ENCODE measurements at places on chromosomes 13 and 19. TPM values are rescaled to one million over a fixed set of nuclear protein-coding genes. Genes with fewer than 3 reads are reported as not detected.

Gene NEK5
- total RNA-seq: 0.08 TPM

Gene ZNF835
- not detected for total RNA-seq

Gene ZNF582
- 1.4 TPM for total RNA-seq

Gene SOX1
- total RNA-seq: not detected

Gene ZNF724
- total RNA-seq: 0.68 TPM

Gene ZNF699
- total RNA-seq: 1.6 TPM

Gene TMIGD2
- total RNA-seq: not detected

Gene LYL1
- 1.0 TPM for total RNA-seq

Gene LILRA1
- total RNA-seq: not detected

Gene BAX
- 293 TPM for total RNA-seq

Gene SIX5
- total RNA-seq: 33.5 TPM

Gene KLHL1
- total RNA-seq: not detected

Gene ALOX5AP
- total RNA-seq: 3.7 TPM

Gene CYSLTR2
- not detected for total RNA-seq

Gene TMPRSS9
- not detected for total RNA-seq

Gene PET100
- 64.0 TPM for total RNA-seq

Gene SHISA7
- 0.02 TPM for total RNA-seq

Gene CEACAM4
- not detected for total RNA-seq

Gene GPR18
- total RNA-seq: not detected

Gene CACNA1A
- total RNA-seq: 0.07 TPM

Gene CNFN
- total RNA-seq: 51.3 TPM

Gene PSENEN
- total RNA-seq: 335 TPM

Gene ZNF284
- total RNA-seq: 0.39 TPM

Gene SIGLEC11
- not detected for total RNA-seq

Gene MAST3
- total RNA-seq: 2.3 TPM

Gene UBE2L5
- total RNA-seq: not detected

Gene DPY19L3
- 11.1 TPM for total RNA-seq

Gene FAM174C
- total RNA-seq: 81.6 TPM

Gene ZNF700
- total RNA-seq: 0.28 TPM

Gene SLC46A3
- total RNA-seq: 1.7 TPM

Gene MUC16
- total RNA-seq: 0.07 TPM

Gene ENOX1
- total RNA-seq: 0.74 TPM

Gene CYP4F8
- total RNA-seq: not detected

Gene KIR2DL3
- not detected for total RNA-seq

Gene PNMA8C
- total RNA-seq: not detected

Gene NR2F6
- total RNA-seq: 28.0 TPM

Gene RASAL3
- total RNA-seq: not detected

Gene TNFSF9
- total RNA-seq: 6.3 TPM

Gene GGN
- total RNA-seq: 0.22 TPM

Gene KLK4
- 0.08 TPM for total RNA-seq

Gene OSCAR
- total RNA-seq: 0.36 TPM

Gene USHBP1
- not detected for total RNA-seq

Gene VMAC
- 0.50 TPM for total RNA-seq

Gene GPC6
- total RNA-seq: 3.5 TPM

All from A549 treated with CORT108297 at 1 μM for 4 hours (cell line).